ENCODE measurements at places on chromosomes 3 and 15.

GRCh38 chr15:73940061-73940981 is 14.1 kb downstream of the LOXL1 start:
- no peak for DNase-seq

DNA sequence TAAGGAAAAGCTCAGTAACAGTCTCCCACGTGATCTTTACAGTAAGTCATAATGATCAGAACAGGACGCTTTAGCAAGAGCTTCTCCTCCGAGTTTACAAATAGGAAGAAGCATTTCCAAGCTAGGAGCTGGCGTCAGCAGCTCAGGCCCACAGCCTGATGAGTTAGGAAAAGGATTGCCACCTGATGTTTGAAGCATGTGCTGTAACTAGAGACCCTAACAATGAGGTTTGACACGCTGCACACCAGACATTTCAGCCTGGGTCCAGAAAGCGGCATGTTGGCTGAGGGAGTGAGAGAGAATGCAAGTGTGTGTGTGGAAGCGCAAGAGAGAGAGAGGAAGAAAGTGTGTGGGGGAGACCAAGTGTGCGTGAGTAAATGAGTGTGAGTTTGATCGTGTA is 47.3 kb downstream of the TLE3 start:
- DNase-seq: no peak

- no peak for DNase-seq
These were observed 293.0 kb upstream of the TRIM42 start for GRCh38 chr3:140384876-140385275.

DNA sequence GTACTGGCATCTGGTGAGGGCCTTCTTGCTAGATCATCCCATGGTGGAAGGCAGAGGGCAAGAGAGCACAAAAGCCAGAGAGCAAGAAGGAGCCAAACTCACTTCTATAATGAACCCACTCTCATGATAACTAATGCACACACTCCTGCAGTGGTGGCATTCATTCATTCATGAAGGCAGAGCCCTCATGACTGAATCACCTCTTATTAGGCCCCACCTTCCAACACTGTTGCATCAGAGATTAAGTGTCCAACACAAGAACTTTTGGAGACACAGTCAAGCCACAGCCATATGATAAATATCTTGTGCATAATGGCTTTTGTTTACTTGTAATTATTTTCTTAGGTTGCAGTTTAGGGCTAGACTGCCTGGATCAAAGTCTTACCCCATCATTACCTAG is 182.7 kb downstream of the TIGIT start:
- no peak for DNase-seq

DNA sequence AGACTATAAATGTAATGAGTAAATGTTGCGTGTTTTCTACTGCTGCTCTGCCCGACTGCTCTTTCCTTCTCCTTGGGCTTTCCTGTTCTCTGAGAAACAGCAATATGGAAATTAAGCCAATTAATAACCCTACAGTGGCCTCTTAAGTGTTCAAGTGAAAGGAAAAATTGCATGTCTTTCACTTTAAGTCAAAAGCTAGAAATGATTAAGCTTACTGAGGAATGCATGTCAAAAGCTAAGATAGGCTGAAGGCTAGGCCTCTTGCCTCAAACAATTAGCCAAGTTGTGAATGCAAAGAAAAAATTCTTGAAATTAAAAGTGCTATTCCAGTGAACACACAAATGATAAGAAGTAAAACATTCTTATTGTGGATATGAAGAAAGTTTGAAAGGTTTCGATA is 55.0 kb downstream of the ATP2C1 start:
- no peak for DNase-seq

All from iPS-NIHi11 (cell line).